Muscle of arm (tissue), 14 donors: ENCODE measurements at places on chromosomes 5 and 9.

DNA sequence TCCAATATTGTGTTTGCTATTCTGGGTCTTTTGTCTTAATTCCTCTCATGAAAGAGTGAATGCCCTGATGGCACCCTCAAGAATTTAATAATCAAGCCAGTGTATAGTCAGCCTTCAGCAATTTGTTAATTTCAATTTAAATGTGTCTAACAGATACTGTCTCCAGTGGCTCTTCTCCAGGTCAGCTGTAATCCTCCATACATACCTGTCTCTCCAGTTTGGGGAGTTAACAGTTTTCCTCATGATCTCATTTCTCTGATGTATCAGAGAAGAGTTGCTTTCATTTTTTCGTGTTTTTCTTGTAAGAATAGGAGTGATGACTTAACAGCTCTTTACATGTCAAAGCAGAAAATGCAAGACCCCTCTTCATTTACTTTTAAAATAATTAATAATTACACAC lies 500.3 kb upstream of the RORB start:
- no peak for DNase-seq

DNA sequence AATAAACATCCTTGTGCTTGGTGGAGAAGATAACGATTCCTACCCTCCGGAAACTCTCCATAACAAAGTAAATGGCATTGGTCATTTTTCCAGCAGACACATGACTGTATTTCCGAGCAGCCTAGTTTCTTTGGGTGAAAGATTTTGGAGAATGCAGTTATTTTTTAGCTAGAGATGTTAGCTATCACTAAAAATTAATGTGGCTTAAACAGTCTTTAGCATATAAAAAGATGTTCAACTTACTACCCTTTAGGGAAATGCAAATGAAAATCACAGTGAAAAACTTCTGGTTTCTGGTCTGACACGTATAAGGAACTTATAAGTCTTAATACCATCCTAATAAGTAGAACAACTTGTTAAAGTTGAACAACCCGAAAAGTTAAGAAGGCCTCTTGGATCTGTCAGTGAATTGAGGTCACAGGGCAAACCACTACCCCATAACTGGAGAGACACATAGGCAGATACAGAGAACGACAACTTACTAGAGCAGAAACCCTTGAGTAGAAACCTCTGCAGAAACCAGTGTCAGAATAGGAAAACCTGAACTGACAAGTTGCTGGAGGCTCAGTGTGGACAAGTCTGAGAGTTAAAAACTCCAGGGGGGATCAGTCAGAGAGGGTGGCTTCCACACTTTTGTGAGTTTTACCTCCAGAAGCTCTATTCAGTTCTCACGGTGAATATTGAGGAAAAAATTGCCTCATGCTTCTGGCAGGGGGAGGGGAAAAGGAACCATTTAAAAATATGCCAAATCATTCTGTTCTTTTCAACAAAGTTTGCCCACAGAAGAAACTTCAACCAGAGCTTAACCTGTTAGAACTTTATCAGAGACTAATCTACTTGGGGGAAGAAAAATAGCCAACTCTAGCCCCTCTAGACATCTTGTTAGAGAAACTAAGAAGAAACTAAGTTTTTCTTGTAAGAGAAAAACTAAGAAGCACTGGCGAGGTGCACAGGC lies 325.2 kb upstream of the RPS23 start:
- DNase-seq = no peak

DNA sequence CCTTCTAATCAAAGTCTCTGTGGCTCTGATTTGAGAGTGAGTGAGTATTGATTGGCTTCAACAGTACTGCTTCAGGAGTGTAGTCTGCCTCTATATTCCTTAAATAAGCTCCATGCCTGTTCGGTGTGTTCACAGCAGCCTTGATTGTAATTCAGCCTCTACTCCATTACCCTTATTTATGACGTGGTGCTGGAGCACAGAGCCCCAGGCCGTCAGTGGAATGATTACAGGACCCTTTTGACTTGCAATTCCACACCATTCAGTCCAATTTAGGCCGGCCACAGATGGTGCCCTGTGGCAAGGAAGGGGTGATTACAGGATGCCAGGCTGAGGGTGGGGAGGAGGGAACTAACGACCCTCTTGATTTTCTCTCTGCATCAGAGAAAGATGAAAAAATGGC lies 110.3 kb downstream of the ASTN2 start:
- DNase-seq = no peak

- no peak for DNase-seq
Observed at GRCh38 chr9:37146410-37146809, 26.0 kb downstream of the ZCCHC7 start.

DNA sequence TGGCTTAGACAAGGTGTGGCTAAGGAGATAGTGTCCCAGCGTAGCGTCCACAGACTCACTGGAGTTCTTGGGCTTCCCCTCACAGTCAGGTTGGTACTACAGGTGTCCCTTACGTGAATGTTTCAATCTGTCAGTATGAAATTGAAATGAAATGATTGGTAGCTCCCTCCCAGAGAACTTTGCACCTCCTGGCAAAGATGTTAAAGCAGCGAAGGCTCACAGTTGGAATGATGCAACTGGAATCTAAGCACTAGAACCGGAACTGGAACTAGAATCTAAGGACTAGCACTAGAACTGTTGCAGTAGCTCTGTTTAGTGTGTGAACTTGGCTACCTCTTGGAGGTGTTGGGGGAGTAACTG lies 1.1 kb downstream of the SLC31A1 start:
- no peak for DNase-seq

DNA sequence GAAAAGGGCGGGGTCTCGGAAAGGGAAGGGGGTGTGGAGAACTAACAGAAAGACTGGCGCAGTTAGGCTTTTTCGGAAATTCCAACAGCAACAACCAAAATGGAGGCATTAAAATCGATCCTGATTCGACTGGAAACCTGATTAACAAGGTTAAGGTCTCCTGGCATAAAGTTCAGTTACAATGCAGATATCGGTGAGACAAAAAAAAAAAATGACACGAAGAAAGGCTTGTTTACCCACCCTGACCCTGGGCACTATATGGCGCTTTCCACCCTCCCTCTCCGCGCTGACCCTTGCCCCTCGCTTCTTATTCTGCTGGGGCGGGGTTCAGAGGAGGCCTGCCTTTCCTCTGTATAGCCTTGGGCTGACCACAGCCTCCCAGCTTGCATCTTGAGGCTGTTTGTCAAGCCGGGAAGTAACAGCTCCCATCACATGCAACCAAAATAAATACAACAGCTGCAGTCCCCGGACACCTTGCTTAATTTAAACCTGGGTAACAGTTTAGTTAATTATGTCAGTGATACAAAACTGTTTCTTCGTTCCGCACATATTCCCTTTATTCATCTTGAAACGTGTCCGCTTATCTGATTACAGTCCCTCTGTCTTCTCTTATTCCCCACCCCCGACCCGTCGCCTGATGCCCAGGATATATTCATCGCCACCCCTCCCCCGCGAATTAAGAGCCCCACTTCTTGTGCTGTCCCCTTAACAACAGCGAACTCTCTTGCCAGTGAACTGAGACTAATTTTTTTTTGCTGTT lies 795 bp upstream of the PJA2 start:
- peak; percentile 73 for DNase-seq

- DNase-seq = no peak
Observed at GRCh38 chr9:83584995-83585394, 37.9 kb upstream of the IDNK start.

DNA sequence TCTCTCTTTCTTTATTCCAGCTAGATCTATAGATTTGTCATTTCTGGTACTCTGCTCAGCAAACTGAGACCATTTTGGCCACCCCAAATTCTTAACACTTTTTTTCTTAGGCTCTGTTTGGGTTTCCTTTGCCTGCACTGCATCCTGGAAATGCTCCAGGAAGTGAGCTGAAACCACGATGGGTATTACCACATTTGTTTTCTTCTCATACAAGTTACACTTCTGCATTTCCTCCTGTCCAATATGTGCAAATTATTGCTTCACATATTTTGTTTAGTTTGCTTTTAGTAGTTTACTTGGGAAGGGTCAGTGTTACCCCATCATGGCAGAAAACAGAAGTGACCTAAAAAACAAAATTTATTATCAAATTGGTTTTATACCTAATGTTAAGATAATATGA lies 498.6 kb upstream of the GRIN3A start:
- no peak for DNase-seq

DNA sequence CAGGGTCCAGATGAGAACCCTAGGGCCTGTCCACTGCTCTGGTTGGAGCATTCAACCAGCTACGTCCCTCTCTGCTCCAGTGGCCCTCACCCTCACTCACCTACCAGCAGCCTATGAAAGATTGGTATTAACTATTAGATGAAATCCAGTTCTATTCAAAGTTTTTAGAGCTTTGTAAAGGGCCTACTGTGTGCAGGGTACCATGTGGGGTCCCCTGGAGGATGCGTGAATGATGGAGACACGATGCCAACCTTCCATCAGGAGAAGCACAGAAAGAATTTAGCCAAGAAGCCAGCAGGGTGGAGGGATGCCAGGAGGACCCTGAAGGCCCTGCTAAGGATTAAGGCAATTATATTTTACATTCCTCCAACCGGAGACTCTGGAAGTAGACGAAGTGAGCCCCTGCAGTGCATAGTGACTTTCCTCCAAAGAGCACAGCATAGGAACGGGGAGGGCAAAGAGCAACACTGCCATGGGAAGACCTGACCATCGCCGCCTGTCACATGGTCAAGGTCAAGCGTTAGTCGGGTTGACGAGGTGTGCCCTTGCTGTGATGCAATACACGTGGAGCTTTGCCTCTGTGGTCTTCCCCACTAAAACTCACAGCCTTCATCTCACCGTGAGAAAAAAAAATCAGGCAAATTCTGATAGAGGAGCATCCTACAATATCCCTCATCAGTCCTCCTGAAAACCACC lies 22.8 kb upstream of the ANKRD33B start:
- DNase-seq = no peak

GRCh38 chr5:125227333-125228095 lies 481.1 kb upstream of the ZNF608 start:
- DNase-seq = no peak

GRCh38 chr5:171840066-171840465 lies 54.4 kb downstream of the SMIM23 start:
- no peak for DNase-seq
